Effector memory CD4-positive, alpha-beta T cell (primary cell): ENCODE measurements at places on chromosomes 2 and 18.

DNA sequence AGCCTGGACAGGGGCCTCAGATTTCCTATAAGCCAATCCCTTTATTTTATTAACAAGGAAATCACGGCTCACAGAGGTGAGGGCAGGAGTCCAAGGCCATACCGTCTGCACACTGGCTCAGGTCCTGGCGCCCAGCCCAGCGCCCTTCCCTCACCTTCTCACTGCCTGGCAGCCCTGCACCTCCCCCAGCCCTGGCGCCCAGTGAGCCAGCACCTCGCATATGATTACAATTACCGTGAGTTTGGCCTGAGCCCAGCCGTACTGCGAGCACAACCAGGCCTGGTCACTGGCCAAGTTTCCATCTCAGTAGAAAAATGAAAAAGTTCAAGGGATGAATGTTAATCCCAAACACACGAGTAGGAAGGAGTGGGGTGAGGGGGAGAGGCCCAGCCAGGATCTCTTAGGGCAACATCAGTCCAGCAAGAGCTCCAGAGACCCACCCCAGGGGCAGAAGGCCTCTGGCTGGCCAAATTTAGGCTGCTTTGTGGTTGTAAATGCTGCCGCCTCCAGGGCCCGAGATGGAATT is 68.4 kb downstream of the MCFD2 start:
- H3K4me1 ChIP-seq = no peaks in the 10 kb centered on the region
- H3K36me3 ChIP-seq = no peaks in the 10 kb centered on the region
- no peak overlapping the region for H3K4me3 ChIP-seq

- H3K4me3 ChIP-seq = peak overlapping the region; percentile 100
- peak overlapping the region; percentile 96 for H3K27ac ChIP-seq
- no peak for DNase-seq
- H3K27me3 ChIP-seq = no peaks in the 10 kb centered on the region
Observed at GRCh38 chr2:241636182-241637017, 558 bp downstream of the THAP4 start.

DNA sequence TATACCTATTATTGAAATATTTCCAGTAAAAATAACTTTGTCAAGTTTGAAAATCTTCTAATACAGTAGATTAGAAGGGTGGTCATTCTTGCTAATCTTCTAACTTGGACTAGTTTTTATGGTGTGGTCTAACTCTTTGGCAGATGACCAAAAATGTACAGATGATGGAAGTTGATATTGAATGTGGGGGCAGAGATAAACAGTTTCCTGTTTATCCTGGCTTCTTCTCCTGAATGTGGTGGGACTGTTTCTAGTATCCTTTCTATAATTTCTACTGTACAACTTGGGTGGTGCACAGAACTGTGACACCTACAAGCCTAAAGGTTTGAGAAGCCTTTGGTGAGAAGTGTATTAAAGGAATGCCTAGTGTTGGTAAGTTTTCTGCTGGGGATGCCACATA is 178.7 kb downstream of the PDE11A start:
- H3K27ac ChIP-seq = no peak overlapping the region
- DNase-seq = no peak
- no peaks in the 10 kb centered on the region for H3K27me3 ChIP-seq
- H3K4me1 ChIP-seq = no peaks in the 10 kb centered on the region
- no peaks in the 10 kb centered on the region for H3K36me3 ChIP-seq

- H3K4me1 ChIP-seq = no peaks in the 10 kb centered on the region
- peaks cover 3% of the 10 kb centered on the region for H3K27me3 ChIP-seq
- H3K4me3 ChIP-seq = no peak overlapping the region
- H3K27ac ChIP-seq = no peak overlapping the region
Observed at GRCh38 chr18:78965917-78966792, 13.5 kb upstream of the SALL3 start.

DNA sequence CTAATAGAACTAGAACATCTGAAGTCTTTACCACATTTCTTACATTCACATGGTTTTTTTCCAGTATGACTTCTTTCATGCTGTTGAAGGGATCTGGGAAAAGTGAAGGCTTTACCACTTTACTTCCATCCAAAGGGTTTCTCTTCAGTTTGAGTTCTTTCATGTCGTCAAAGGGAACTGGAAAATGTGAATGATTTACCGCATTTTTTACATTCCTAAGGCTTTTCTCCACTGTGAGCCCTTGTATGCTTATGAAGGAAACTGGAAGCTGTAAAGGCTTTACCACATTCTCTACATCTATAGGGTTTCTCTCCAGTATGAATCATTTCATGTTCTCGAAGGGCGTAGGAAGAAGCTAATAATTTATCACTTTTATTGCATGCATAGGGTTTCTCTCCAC is 46.7 kb downstream of the NBEAL1 start:
- no peak overlapping the region for H3K27ac ChIP-seq
- no peaks in the 10 kb centered on the region for H3K27me3 ChIP-seq

DNA sequence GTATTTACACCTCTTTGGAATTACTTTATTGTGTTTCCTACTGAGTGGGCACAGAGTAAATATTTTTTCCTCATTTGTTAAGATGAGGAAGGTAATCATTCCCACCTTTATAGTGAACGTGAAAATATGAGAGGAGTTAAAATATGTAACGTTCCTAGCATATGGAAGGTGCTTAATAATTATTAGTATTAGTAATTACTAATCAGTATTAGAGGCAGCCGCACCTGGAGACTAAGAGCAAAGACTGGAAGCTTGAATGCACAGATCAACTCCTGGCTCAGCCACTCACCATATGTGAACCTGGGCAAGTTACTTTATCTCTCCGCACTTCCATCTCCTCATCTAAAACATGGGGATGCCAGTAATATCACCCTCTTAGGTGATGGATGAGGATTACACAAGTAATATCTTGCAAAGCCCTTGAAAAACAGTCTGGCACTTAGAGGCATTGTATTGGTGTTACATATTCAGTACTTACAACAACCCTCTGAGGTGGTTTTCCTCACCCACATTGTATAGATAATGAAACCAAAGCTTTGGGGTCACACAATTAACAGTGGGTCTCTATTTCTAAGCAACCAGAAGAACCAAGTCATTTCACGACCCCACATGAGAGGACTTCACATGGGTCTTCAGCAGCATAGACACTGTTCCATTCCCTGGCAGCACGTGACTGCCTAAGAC is 100.3 kb upstream of the KCTD1 start:
- H3K36me3 ChIP-seq = no peaks in the 10 kb centered on the region
- DNase-seq = no peak
- no peak overlapping the region for H3K27ac ChIP-seq
- peaks cover 3% of the 10 kb centered on the region for H3K27me3 ChIP-seq

DNA sequence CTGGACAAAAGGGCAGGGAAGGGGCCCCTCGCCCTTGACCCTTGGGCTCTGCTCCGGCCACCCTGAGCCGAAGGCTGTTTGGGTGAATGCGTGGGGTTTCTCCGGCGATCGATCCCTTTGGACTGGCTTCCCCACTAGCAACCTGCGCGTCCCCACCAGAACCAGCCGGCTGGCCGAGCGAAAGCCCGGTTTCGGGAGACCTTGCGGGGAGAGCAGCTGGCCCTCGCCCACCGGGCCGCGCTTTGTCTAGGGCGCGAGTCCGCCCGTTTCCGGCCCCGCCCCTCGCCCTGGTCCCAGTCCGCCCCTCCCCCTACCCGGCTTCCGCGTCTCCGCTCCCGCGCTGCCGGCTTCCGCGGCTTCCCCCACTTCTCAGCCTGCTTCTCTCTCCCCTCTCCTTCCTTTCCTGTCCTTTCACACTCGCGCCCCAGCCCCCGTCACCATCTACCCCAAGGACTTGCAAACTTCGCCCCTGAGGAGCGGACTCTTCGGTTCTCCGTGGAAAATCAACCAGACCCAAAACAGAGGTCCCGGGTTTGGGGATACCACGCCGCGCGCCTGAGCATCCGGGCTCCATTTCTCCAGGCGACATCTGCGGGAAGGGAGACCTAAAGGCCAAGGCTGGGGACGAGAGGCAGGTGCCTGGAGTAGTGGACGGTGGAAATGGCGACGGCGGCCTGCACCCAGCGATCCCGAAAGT is 48.0 kb upstream of the ATP6V1B1 start:
- no peak overlapping the region for H3K27ac ChIP-seq
- H3K4me3 ChIP-seq = peak overlapping the region; percentile 45
- peaks cover 54% of the 10 kb centered on the region for H3K27me3 ChIP-seq
- peaks cover 22% of the 10 kb centered on the region for H3K4me1 ChIP-seq
- H3K36me3 ChIP-seq = no peaks in the 10 kb centered on the region

DNA sequence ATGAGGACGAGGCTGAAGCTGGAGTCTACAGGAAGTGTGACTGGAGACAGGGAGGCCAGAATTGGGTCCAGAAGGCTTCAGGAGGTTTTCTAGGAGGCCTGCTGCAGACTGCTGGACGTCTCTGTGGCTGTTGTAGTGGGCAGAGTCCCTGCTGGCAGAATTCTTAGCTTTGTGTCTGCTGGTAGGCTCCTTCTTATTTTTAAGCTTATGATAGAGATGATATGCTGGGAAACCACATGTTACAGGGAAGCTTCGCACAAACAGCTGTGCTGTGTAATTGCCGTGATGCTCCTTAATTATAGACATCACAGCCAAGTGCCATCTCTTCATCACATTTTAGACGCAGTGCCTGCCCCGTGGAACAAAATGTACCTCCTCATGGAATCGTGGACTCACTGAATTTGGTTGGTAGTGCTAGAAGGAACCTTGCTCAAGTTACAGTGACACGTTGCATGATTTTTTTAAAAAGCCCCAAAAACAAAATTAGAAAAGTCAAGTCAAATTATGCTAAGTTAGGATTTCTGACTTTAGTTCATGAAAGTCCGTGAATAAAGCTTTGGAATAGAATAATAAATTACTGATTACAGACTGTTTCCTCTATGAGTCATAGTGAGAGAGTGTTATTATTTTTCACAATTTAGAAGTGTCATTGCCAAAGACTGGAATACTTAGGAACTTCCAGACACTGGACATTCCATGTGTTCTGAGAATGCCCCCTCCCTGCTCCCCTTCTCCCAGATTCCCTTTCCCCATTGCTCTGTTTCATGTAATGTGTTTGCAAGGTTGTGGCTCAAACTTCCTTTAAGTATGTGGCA is 144.1 kb downstream of the FHOD3 start:
- no peaks in the 10 kb centered on the region for H3K27me3 ChIP-seq
- no peak for DNase-seq
- no peak overlapping the region for H3K4me3 ChIP-seq
- H3K27ac ChIP-seq = no peak overlapping the region
- H3K4me1 ChIP-seq = no peaks in the 10 kb centered on the region

DNA sequence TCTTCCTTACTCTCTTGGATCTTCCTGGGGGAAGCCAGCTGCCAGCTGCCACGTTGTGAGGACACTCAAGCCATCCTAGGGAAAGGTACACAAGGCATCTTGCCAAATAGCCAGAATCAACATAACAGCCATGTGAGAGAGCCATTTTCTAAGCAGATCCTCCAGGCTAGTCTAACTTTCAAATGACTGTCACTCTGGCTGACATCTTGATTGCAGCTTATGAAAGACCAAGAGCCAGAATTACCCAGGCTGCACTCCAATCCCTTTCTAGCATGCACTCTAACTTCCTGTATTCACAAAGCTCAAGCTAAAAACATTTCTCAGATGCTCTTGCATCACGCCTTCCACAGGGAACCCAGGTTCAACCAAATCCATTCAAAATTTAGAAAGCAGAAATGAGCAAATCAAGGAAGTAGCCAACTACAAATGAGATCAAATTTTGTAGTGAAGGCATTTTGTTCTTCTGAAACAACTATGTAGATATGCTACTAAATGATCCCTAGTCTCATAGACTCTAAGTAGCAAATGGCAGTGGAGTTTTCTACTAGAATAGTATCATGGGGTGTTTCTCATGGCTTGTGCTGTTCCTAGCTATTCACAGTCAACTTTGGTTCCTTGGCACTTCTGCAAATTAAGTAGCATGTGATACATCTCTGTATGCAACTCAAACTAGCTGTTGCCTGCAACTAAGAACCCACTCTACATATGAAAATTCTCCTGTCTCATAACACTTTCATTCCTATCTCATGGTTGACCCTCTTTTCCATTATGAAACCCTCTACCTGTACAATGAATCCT is 281.9 kb downstream of the ZEB2 start:
- H3K36me3 ChIP-seq = no peaks in the 10 kb centered on the region
- no peaks in the 10 kb centered on the region for H3K27me3 ChIP-seq
- H3K4me3 ChIP-seq = no peak overlapping the region
- DNase-seq = no peak

- DNase-seq = no peak
- H3K27me3 ChIP-seq = no peaks in the 10 kb centered on the region
- H3K4me1 ChIP-seq = peaks cover 20% of the 10 kb centered on the region
- peaks cover 3% of the 10 kb centered on the region for H3K36me3 ChIP-seq
Observed at GRCh38 chr18:51188024-51188701, 9.3 kb downstream of the MEX3C start.

DNA sequence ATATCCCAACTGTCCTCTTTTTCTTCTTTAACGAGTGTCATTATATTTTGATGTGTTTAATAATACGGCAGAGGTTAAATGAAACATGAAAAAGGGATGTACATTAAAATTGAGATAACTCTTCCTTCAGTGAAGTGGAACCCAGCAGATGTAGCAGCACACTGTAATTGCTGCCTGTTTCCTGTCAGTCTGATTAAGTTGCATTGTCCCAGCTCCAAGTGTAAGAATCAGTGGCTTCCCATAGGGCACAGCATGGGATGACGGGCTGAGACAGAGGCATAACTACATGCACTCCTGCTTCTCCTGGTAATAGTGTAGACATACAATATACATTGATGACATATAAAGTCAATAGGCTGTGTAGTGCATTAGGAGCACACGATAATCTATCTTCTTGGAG is 175.8 kb upstream of the TCF4 start:
- no peaks in the 10 kb centered on the region for H3K27me3 ChIP-seq
- H3K36me3 ChIP-seq = no peaks in the 10 kb centered on the region
- no peak overlapping the region for H3K4me3 ChIP-seq
- DNase-seq = no peak

- no peak for DNase-seq
- H3K27me3 ChIP-seq = no peaks in the 10 kb centered on the region
- no peak overlapping the region for H3K27ac ChIP-seq
- no peak overlapping the region for H3K4me3 ChIP-seq
- H3K36me3 ChIP-seq = no peaks in the 10 kb centered on the region
Observed at GRCh38 chr2:222548992-222549391, 106.9 kb downstream of the FARSB start.
